ENCODE measurements at places on chromosomes 2 and 18.

DNA sequence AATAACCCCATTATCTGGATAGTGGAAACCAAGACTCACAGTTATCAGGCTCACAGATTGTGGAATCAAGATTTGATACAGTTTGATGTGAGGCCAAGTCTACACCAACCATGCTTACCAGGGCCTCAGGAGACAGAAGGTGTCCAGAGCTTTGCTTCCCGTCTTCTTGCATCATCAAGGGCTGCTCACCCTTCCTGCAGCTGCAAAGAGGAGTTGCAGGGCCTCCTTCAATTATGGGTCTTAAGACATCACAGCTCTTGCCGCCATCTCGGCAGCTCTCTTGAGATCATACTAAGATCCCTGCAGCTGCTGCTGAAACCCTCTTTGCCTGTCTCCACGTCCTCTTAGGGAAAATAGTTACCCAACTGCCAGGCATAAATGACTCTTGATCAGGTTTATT lies 176.0 kb downstream of the MGAT5 start:
- DNase-seq = no peak

DNA sequence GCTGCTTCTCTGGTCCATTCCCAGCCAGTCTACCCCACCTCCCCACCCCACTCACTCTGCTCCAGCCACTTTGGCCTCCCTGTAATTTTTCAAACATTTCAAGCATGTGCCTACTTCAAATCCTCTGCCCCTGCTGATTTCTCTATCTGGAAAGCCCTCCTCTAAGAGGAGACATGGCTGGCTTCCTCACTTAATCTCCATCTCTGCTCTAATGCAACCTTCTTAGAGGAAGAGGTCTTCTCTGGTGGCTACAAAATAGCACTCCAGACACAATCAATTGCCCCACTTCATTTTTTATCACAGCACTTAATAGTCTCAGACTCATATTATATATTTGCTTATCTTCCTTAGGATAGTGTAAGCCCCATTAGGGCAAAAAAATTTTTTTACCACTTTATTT lies 161.1 kb upstream of the SLC39A10 start:
- DNase-seq = no peak

GRCh38 chr2:72103690-72104089 lies 44.0 kb downstream of the CYP26B1 start:
- DNase-seq = no peak

DNA sequence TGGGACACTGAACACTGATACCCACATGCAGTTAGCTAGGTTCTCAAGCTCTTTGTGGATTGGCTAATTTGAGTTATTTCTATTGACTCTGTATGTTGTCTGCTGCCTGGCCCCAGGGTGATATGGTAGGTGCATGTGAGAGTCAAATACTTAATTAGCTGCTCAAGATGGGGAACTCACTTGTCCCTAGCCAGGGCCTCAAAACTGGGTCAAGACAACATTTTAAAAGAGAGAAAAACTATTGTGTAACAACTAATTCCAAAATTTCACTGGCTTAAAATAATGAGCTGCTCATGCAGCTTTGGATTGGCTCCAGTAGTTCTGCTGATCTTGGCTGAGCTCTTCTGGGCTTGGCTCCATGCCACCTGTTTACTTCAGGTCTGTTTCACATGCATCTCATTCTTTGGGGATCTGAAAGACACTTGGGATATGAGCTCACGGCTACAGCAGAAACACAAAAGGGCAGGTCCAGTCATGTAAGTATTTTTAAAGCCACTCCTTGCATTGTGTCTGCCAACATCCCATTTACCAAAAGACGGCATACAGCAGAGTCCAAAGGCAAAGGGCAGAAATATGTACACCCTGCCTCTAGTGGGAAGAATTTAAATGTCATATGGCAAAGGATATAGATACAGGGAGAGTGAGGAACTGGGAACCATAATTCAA lies 716.8 kb downstream of the SUCLG1 start:
- no peak for DNase-seq

- no peak for DNase-seq
Observed at GRCh38 chr2:168158586-168158985, 88.8 kb downstream of the STK39 start.

DNA sequence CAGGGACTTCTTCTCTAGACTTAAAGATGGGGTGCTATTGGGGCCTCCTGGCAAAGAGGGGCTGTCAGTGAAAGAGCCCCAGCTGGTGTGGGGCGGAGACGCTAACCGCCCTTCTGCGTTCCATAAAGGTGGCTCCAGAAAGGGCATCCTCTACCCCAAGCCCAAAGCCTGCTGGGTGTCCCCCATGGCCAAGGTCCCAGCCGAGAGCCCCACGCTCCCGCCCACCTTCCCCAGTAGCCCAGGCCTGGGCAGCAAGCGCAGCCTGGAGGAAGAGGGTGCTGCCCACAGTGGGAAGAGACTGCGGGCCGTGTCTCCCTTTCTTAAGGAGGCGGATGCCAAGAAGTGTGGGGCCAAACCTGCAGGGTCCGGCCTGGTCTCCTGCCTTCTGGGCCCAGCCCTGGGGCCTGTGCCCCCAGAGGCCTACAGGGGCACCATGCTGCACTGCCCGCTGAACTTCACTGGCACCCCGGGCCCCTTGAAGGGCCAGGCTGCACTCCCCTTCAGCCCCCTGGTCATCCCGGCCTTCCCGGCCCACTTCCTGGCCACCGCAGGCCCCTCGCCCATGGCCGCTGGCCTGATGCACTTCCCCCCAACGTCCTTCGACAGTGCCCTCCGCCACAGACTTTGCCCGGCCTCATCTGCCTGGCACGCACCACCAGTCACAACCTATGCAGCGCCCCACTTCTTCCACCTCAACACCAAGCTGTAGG lies 15.2 kb downstream of the ARID5A start:
- DNase-seq = no peak

GRCh38 chr2:42010743-42011298 lies 37.0 kb upstream of the PKDCC start:
- DNase-seq = no peak

GRCh38 chr2:26336719-26337118 lies 9.2 kb upstream of the SELENOI start:
- no peak for DNase-seq

GRCh38 chr2:8081130-8081529 lies 600.7 kb upstream of the ID2 start:
- DNase-seq = no peak

- DNase-seq = no peak
Observed at GRCh38 chr2:187769437-187769836, 215.2 kb upstream of the TFPI start.

DNA sequence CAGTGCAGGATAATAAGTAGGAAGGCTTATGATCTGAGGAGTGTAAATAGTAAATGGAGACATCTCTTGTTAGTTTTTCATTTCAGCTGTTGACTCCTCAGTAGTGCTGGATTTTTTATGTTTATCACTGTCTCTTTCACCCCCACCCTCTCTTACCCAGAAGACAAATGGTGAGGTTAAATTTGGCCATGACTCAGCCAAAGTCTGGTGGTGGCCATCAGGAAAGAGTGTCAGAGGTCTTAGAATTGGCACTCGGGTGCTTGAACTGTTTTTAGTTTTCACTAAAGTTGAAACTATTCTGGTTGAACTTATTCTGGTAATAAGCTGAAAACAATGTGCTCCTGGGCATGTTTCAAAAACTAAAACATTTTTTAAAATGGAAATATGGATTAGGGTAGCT lies 123.3 kb downstream of the FHOD3 start:
- no peak for DNase-seq

GRCh38 chr2:38465789-38466127 lies 88.7 kb upstream of the ATL2 start:
- no peak for DNase-seq

DNA sequence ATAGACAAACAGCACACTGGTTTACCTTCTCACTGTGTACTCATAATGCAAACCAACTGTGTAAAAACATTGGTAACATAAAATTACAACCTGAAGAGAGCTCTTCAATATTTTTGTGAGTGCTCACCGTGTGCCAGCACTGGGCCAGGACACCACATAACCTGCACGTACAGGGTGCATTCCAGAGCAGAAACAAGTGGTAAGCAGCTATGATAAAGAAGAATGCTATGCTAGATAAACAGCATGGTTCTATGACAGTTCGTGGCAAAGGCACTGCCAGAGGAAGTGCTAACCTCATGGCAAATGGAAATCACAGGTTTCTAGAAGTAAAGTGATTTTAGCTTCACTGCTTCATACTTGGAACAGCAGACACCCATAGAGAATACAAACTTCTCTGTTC lies 343.5 kb downstream of the MTX2 start:
- DNase-seq = no peak

GRCh38 chr2:37809525-37809924 lies 115.6 kb upstream of the RMDN2 start:
- no peak for DNase-seq

DNA sequence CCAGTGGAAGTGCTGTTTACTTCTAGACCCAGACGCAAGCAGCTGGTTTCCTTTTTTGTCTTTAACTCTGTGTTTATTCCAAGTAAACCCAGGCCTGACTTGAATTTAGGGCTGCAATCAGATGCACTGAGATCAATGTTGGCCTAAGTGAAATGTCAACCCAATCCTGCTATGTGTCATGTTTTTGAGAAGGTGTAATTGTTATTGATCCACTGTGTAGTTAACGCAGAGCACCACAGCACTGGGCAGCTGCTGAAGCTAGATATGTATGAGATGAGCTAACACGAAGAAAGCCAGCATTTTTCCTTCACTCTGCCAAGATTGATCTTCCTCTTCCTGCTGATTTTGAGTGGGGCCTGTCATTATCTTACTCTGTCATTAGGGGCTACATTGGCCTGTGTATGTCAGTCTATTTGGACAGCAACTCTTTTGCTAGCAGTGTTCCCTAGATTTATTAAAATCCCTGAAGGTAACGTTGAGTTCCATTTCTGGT lies 18.9 kb upstream of the DLX1 start:
- no peak for DNase-seq

- DNase-seq = no peak
Observed at GRCh38 chr2:180146114-180146513, 139.0 kb upstream of the CWC22 start.

GRCh38 chr2:150491943-150492342 lies 4.5 kb upstream of the RND3 start:
- no peak for DNase-seq

DNA sequence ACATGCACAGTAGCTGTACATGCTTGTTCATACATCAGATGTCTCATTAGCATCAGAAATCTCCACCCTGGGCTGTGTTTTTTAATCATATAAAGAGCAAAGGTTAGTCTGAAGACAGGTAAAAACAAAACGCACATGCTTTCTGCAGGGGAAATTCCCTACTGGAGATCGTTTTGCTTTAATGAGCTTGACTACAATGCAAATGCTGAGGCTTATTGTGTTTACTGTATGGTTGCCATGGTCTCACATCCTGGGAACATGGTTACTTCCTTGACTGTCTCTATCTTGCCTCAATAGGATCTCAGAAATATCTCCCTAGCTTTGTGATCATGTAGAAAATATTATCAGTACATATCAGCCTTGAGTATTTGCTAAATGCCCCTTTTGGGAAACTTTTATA lies 336.5 kb upstream of the TFPI start:
- DNase-seq = no peak

DNA sequence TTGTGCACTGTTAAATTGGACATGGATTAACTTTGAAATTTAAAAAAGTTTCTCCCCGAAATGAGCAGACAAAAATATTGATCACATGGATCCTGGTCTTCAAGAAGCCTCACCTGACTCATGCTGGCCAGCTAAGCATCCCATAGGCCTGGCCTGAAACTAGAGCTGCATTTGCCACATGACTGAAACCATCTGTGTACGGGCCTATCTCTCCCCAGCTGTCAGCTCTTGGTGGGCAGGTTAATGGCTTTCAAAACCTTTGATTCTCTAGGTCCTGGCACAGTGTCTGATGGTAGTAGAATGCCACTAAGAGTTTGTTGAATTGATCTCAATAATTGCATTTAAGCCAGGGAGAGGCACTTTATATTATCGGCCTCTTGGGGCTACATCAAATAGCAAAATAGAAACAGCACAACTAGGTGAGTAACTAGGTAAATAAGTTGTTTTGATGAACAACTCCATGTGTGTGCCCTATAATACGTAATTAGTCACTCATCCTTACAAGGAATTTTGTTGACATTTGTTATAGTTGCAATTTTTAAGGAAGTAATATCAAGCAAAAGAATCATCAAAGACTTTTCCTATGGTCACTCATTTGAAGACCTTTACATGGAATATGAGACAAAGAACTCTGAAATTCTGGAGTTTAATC lies 251.1 kb downstream of the SP3 start:
- no peak for DNase-seq

- no peak for DNase-seq
Observed at GRCh38 chr2:21407851-21408250, 284.1 kb downstream of the TDRD15 start.

- DNase-seq = no peak
Observed at GRCh38 chr2:20416723-20417122, 30.2 kb upstream of the RHOB start.

DNA sequence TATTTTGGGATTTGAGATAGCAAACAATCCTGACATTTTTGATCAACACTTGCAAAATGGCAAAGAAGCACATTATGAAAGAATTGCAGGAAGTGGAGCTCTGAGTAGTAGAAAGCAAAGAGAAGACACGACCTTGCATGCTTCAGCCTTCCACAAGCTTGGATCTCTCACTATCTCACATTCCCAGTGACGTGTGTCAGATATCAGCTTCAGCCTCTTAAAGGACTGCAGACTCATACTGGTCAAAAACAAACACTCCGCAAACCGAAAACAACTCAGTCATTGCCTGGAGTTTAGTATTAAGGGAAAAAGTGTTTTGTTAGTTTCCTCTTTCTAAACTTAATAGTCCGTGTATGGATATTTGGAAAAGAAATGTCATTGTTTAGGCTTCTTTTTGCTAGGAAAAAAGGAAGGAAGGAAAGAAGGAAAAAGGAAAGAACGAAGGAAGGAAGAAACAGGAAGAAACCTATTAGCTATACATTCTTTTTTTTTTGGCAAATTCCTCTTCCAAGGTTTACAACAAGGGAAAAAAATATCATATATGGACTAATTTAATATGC lies 32.6 kb upstream of the SLC40A1 start:
- DNase-seq = no peak

DNA sequence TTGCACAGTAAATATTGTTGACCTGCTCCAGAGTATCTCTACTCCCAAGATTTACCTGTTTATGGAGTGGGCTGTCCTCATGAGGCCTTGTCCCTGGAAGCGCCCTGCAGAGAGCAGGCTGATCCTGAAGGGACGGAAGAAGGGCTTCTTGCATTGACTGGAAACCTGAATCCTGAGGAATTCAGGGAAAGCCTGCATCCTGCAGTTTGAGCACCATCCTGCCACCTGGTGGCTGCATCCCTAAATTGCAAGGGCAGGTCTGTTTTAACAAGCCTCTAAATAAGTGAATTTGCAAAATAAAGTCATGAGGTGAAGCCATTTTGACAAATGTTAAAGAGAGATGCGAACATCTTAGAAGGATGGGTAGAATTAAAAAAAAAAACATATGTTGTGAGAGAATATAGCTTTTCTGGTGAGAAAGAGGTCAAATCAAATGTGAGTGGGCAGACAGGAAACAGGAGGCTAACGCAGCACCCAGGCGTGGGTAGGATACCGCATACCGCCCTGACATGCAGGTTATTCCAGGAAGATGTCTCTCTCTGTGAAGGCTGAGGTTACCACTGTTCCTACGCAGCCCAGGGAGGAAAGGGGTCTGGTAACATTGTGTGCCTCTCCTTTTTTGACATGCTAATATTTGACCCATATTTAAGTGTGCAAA lies 754.9 kb downstream of the RNF144A start:
- no peak for DNase-seq

All from left renal pelvis (tissue), 4 donors.